ENCODE measurements at places on chromosomes 1 and 21.
A peak's percentile ranks its signal among the peaks of the same experiment; 100 is the strongest.

DNA sequence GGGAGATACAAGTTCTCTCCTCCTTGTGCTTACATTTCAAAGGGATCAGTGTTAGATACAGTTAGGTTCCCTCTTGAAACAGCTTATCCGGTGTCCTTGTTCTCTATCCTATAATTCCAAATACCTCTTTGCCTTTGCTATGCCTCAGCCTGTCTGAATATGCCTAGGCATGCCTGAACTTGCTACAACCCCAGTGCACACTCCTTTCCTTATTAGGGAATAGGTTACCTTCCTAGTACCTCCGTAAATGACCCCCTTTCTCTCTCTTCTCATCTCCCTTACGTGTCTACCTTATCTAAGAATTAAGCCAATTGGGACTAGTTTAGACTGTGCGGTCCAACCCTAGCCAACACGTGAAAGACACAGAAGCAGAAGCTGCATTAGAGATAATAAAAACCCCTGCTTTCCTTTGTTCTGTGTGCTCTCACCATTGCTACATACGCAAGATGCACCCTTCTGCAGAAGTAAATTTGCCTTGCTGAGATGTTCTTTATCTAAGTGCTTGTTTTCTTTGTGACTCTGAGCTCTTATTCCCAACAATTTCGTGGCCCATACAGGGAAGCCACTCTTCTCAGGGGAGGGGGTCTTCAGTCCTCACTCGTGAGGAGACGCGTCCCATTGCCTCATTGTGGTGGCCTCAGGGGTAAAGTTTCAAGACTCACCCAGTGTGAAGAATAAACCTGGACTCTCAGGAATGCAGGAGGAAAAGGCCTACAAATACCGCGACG is 802.1 kb downstream of the PLA2G4A start:
- no peak for DNase-seq

GRCh38 chr1:220241072-220241663 is 31.1 kb downstream of the RAB3GAP2 start:
- no peak for DNase-seq

- DNase-seq = peak; percentile 23
Observed at GRCh38 chr1:205438213-205439158, 16.6 kb upstream of the LEMD1 start.

DNA sequence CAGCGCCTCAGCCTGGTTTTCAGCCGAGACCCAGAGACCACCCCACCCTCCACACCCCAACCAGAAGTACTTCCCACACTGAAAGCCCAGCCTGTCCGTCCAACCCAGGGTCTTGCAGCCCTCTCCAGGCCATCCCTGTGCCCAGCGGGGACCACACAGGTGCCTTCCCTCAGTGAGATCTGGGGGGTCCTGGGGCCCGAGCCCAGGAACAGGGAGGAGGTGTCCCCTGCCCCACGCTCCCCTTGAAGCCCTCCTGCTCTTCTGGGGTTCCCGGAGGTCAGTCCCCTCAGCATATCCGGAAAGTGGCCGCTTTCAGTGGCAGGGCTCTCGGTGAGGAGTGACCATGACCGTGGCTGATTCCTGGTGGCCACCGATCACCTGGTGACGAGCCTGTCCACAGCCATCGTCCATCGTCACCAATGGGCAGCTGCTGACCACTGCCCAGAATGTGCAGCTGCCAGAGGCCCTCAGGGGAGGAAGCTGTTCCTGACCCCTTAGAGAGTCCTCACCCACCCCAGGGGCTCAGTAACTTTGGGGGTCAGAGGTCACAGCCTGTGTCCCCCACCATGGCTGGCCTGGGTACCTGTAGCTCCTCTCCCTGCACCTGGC is 3.4 kb downstream of the TMEM240 start:
- DNase-seq = no peak

DNA sequence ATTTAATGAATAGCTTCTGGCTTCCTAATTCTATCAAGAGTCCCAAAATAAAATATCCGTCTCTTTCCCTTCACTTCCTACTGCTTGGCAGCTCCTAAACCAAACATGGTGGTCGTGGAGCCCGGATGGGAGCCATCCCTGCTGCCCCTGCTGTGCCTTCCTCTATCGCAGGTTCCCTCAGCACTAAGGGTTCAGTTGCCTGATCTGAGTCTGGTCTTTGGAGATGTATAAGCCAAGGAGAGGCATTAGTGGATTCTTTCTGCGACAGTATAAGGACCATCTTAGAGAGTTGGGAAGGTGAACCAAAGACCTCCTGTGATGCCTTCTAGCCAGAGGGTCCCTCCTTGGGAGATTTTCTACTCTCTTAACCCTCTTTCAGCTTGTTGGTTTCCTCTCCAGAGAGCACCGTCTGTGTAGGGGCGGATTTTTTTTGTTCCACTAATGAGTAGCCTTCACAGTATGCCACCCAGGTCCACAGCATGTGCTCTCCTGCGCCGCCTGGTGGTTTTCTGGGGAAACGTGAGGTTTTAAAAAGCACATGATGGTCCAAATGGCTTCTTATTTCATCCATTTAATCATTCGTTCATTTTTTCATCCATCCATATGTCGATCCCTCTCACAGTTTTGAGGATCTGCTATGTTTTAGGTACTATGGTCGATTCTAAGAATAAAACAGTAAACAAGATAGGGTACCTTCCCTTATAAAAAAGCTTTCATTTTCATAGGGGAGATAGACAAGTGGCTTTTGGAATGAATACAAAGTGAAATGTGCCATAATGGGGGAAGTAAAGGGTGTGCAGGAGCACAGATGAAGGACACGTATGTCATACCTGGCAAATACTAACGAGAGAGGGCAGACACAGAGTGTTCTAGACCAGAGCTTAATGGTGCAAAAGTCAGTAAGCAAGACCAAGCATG is 71.0 kb downstream of the NFASC start:
- peak; percentile 17 for DNase-seq

DNA sequence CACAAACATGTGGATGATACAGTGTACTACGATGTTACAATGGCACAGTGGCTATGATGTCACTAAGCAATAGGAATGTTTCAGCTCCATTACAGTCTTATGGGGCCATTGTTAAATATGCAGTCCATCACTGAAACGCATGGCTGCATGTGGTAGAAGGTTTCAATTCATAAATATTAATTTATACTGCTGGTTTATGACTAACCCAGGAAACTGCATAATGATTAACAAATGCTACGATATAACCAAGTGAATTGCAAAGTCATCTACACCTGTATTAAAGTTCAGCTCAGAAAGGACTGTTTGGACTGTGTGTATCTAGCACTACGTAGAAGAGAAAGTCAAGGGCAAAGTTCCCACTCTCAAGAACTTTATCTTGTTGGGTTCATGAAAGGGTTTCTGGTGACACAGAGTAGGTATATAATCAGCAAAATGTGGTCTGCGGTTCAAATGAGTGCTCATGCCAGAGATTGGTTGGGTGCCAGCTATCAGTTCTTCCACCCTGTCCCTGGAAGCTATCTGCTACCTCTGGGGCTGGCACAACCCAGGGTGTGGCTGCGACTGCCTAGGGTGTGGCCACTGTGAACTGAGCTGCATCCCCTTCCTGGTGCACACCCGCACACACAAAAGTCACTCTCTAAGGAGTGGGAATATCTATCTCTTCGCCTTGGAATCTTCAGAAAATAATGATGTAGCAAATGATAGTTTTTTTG is 14.8 kb downstream of the MGST3 start:
- no peak for DNase-seq

- DNase-seq = no peak
Observed at GRCh38 chr1:156670791-156671190, 6.4 kb downstream of the NES start.

DNA sequence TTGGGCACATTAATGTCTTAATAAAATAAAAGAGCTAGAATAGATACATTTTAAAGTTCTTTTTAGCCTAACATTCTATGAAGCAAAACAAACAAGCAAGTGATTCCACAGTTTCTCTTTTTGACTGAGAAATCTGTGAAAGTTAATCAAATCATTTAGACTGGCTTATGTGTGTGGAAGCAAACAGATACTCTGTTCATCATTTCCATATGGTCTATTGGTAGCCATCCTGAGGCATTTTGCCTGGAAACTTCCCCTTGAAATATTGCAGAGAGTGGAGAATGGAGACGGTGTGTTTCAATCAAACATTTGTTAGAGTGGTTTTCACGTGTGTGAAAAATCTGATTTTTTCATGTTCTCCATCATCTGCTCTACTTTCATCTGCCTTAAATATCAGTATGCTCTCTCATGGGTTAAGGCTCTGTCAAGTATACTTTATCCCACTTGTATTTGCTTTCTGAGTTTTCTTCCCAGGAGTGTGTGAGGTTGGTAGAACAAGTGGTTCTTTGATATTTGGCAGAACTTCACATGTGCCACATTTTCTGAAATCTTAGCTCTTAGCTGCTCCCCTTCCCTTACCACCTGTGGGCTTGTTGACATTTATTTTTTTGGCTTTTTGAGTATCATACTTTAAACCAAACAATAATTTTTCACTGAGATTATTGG is 139.1 kb upstream of the PTGFR start:
- DNase-seq = no peak

GRCh38 chr1:59137276-59137615 is 159.6 kb upstream of the FGGY start:
- no peak for DNase-seq

- no peak for DNase-seq
Observed at GRCh38 chr1:108028841-108029388, 63.9 kb upstream of the VAV3 start.

DNA sequence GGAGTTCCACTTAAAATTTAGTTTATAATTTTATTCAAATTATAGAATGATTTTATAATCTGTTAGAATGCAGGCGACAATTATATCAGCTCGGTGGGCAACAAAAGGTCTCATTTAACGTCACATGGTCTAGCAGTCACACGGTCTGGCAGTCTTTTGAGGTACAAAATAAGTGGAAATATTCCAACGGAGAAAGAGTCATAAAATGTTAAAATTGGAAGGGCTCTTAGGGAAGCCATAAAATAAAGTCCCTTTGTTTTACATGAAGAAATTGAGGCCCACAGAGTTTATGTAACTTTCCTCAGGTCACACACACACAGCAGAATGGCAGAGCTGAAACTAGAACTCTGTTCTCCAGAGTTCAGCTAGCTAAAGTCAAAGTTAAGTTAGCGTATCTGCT is 84.4 kb upstream of the QSOX1 start:
- no peak for DNase-seq

DNA sequence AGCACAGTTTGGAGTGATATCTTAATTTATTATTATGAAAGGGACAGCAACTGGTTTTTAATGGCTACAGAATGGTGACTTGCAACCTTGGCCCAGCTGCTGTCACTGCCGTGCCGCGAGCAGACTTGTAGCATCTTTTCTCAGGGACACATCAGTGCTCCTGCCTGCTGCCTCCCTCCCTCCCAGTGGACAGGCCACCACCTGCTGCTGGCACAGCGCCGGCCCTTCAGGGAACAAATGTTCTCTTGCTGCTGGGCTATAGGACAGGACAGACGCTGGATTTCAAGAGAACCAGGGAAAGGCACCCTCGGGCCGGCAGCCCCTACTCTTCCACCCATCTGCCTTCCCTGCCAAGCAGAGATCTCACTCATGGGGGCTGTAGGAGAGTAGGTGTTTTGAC is 413.8 kb upstream of the NFIA start:
- DNase-seq = no peak

- no peak for DNase-seq
Observed at GRCh38 chr21:44527983-44528633, 11.9 kb downstream of the KRTAP10-1 start.

- peak; percentile 18 for DNase-seq
Observed at GRCh38 chr1:119829625-119830024, 18.4 kb upstream of the REG4 start.

GRCh38 chr21:33155422-33155821 is 74.3 kb upstream of the IFNAR2 start:
- DNase-seq = no peak

DNA sequence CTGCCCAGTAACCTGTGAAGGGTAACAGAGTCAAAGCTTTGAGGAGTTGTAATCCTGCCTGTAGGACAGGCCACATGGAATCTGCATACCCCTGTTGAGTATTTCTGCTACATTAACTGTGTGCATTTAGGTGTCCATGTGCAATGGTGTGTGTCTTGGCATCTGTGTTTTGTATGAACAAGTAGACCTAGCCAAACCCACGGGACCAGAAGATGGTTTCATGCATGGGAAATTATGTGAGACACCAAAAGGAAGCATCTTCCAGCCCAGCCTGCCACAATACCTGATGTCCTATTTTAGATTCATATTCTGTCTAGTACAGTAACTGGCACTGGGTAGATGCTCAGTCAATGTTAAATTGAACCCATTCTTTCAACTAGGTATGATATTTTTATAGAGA is 70.8 kb upstream of the KCND3 start:
- no peak for DNase-seq

GRCh38 chr1:64956733-64957441 is 9.5 kb downstream of the JAK1 start:
- no peak for DNase-seq

- no peak for DNase-seq
Observed at GRCh38 chr1:93774707-93775106, 93.1 kb upstream of the BCAR3 start.

DNA sequence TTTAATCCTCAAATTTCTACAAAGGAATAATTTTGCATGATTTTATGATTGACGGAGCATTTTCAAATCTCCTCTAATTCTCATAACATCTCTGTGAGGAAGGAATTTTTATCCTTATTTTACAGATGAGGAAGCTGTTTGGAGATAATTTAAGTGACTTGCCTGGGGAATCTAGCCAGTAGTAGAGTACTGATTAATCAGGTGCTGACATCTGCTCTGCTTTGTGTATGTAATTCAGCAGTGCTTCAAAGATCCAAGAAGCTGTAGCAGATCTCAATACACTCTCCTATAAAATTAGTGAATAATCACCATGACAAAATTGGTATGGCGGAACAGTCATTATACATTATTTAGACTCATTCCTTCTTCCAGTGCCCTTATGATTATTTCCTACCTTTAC is 46.0 kb downstream of the DPH5 start:
- DNase-seq = no peak

- DNase-seq = no peak
Observed at GRCh38 chr1:182196897-182197870, 135.7 kb upstream of the ZNF648 start.

DNA sequence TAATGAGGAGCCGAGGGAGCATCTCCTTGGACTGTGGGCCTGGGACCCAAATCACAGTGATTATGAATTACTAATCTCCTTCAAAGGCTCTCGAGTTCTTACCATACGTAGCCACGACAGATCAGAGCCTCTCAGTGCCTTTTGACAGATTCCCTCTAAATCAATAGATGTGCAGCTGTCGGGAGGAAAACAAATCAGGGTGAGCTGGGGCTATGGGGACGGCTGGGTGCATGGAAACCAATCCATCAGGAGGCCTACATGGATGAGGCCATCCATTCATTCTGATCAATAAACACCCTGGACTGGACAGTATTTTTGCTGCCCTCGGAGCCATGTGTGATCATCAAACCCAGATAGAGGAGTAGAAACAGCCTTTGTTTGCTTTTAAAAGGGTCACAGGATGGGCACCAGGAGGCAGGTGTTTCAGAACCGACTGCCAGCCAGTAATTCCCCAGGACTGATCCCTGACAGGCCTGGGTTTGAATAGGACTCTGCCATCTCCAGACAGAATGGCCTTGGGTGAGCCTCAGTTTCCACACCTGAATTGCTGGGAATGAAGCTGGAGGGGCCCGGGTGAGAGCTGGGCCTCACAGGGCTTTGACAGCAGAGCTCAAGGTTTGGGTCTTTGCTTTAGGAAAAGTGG is 532.8 kb downstream of the MATN1 start:
- no peak for DNase-seq
